ENCODE measurements at places on chromosomes 4 and X.

- no peak for DNase-seq
Observed at GRCh38 chr4:26288355-26288909, 32.4 kb upstream of the RBPJ start.

DNA sequence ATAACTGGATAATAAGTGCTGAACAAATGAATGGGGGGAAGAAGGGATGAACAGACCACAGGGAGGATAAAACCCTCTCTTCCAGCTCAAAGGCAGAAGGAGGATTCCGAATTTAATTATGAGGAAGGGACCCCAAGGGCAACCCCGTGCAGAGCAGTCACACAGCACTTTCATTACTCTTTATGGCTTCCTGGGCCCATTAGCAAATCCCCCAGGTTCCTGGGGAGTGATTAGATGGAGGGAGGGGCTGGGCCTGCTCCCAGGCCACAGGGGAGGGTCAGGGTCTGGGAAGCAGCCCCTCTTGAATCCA, 67.1 kb downstream of the PPP2R2C start:
- no peak for DNase-seq

DNA sequence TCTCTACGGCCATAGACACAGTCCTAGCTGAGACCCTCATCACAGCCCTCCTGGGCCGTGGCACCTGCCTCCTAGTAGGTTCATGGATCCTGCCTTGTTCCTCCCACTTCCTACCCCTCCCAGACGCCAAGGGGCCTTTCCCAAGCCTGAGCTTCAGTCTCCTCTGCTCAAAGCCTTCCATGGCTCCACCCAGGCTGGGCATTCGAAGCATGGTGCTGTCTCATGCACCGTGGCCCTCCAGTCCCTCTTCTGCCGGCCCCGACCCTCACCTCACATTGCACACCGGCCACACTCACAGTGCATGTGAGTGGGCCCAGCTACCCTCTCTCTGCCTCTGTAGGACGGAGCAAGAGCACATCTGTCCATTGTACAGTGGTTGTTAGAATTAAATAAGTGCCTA, 21.7 kb upstream of the KIAA0232 start:
- DNase-seq = no peak

DNA sequence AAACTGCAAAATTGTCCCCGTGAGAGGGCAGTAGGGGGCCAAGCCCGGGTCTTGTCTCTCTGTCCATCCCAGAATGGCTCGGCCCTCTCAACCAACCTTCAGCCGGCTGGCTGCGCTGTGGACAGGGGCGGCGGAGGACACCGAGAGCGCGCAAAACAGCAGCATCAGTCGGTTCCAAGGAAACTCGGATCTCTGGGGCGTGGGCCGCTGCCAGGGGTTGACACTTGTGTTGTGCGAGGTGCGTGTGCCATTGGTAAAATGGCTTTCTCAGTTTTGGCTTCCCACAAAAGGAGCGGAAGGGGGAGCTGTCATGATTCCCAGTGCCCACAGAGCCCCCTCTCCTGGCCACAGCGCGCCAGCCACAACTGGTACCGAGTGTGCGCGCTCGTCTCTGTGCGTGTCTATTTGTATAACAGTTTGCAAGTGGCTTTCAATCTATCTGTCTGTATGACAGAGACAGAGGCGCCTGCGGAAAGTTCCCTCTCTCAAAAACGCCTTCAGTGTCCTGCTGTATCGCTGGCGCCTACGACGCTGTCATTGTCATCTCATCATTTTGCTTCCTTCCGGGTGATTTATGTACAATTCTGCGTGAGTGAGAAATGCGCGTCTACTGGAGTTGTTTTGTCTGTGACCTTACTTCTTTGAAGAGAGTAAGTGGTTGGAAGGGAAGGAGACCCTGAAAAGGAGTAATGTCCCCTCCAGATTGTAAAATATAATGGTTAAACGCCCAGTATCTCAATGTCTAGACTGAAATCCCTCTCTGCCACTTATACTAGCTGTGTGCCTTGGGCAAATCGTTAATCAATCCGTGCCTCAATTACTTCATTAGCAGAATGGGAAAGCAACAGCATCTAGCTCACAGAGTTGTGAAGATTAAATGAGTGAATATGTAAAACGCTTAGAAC, 1.8 kb downstream of the DKK2 start:
- DNase-seq = no peak

- DNase-seq = no peak
Observed at GRCh38 chrX:106912864-106913263, 7.3 kb upstream of the CLDN2 start.

- DNase-seq = no peak
Observed at GRCh38 chr4:131091896-131092295, 1995.9 kb downstream of the C4orf33 start.

GRCh38 chrX:101208152-101208905, 11.3 kb upstream of the DRP2 start:
- DNase-seq = no peak

GRCh38 chr4:43341741-43342140, 449.2 kb downstream of the GRXCR1 start:
- no peak for DNase-seq

GRCh38 chrX:38106991-38107655, 100.8 kb downstream of the SYTL5 start:
- no peak for DNase-seq

- DNase-seq = no peak
Observed at GRCh38 chr4:151434183-151434860, 25.3 kb downstream of the FHIP1A start.

DNA sequence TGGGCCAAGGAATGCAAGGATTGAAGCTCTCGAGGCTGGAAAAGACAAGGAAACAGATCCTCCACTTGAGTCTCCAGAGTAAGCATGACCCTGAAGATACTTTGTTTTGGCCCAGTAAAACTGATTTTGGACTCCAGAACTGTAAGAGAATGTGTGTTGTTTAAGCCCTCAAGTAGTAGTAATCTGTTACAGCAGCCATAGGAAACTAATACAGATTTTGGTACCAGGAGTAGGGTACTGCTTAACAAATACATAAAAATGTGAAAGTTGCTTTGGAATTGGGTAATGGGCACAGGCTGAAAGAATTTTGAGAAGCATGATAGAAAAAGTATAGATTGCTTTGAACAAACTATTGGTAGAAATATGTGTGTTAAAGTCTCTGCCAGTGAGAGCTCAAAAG, 17.4 kb upstream of the FRAS1 start:
- DNase-seq = no peak

DNA sequence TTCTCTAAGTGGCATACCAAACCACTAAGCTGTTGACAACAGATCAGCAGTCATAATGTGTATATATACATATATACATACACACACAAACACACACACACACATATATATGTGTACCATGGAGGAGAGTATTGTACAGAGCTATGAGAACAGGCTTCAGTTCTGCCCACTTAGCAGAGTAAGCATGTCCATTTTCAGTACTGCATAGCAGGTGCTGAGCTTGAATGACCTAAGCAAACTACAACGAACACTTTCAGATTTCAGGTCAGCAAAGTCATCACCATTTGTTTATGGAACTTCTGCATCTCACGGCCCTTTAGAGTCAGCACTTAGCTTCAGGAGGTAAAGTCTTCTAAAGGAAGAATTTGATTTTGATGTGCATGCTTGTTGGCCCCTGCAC, 735.8 kb upstream of the ATOH1 start:
- no peak for DNase-seq

DNA sequence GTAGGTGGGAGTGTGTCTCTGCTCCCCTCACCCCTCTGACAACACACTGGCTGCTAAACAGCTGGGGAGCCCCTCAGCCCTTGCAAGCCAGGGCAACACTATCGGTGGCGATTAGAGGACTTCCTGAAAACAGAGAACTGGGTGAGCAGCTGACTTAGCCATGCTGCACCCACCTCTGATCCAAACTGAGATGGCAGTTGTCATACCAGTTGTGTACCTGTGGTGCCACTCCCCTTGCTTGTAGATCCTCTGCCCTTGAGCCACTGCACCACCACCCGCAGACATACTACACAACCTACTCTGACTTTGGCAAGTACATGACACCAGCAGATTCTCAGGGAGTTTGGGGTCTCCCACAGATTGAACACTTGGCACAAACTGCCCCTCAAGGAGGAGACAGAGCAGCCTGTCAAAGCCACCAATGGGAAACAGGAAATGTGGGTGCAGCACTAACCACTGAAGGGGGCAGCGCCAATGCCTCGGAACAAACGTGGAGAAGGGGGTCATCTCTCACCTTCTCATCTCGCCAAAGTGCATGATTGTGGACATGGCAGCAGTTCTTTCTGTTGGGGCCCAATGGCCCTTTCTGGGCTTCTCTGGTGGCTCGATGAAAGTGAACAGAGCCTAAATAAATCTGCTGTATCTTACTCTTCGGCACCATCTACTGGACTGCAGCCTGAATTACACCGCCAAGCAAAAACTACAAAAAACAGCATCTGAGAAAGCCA, 119.8 kb downstream of the NEK1 start:
- DNase-seq = peak; percentile 39

- no peak for DNase-seq
Observed at GRCh38 chr4:53376900-53377299, 541 bp upstream of the FIP1L1 start.

GRCh38 chr4:105683038-105683437, 25.5 kb downstream of the INTS12 start:
- no peak for DNase-seq

DNA sequence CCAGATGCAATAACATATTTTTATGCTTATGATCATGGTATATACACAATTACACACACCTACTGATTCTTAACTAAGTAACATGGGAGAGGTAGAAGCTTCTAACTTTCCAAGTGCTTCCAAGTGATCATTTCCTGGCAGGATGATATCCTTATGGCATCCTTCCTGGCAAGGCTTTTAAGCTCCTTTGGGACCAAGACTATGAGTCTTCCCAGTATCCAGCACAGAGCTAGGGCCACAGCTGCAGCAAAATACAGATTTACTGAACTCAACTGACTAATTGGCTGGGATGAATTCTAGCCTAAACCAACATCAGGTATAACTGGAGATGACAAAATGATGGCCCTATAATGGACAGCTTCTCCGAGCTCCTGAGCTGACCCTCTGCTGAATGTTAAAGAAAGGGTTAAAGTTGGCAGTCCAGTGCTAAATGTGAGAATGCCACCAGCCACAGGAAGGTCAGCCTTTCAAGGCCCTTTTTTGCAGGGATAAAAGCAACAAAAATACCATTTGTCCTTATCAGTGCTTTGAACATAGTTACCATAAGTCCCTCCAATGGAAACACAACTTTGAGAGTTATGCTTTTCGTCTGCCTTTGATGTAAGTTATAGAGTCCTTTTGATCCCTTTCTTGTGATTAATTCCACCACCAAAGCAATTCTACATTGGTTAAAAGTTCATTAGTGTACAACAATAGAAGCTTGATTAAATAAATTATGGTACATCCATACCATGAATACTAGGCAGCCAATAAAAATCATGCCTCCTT, 73.4 kb downstream of the MGST2 start:
- no peak for DNase-seq

GRCh38 chr4:88106205-88106604, 52.2 kb downstream of the ABCG2 start:
- no peak for DNase-seq

DNA sequence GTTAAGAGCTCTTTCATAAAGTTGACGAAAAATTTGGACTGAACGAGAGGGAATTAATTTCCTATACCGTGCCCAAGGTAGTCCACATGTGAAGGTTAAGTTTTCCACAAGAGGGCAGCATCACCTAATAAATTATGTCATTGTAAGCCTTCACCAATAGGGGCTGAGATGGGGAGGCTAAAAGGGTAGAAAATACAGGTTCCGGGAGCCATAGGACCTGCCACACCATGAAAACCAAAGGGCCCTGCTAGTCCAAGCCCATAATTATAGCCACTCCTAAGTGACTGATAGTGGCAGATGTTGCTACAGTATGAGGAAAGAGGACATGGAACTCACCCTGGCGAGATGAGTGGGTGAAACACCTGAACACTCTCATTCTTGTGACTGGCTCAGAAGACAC, 122.2 kb downstream of the SHROOM4 start:
- DNase-seq = peak; percentile 25

- DNase-seq = no peak
Observed at GRCh38 chr4:41822325-41822724, 73.8 kb upstream of the PHOX2B start.

DNA sequence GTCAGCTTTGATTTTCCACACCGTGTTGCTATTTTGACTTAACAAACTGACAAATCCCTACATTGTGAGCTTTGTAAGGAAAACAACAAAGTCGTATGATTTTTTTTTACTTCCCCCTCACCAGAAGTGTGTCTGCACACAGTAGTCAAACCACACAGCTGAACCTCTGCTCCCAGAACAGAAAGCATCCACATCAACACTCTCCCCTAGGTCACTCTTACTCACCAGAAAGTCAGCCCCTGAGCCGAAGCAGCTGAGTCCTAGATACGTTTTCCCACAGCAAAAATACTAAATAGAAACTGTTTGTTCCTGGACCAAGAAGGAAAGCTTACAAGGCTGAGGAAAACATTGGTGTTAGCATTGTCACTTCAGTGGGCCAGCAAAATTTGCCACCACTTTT, 305.7 kb downstream of the DHX15 start:
- DNase-seq = no peak

GRCh38 chr4:38757945-38758600, 24.7 kb downstream of the TLR10 start:
- DNase-seq = no peak

DNA sequence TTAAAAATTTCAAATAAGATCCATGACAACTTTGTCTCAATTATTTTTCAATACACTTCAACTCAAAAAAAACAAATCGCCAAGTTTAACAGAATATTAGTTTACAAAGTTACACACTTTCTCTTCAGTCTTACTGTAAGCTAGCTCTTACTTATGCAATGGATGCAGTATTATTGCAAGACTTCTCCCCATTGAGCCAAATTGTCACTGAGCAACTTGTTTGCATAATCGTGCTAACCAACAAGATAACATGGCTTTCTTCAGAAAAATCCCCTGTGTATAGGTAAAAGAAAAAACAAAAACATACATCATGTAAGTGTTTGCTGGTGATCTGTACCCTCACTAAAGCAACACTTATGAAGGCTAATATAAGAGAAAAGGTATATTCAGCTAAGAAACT, 18.9 kb downstream of the DNAJB14 start:
- no peak for DNase-seq

DNA sequence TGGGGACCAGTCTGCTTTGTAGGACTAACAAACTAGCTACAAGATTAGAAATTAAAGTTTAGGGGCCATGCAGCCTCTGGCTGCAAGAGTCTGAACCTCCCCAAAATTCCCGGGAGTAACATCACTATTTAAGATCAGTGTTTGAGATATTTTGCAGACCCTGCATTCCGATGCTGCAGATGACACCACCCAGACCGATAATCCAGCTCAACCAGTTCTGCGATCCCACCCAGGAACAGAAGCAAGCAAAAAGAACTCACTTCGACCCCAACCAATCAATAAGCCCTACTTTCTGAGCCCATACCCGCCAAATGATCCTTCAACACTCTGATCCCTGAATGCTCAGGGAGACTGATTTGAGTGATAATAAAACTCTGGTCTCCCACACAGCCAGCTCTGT, 877.8 kb downstream of the FAT4 start:
- no peak for DNase-seq

- no peak for DNase-seq
Observed at GRCh38 chr4:114780205-114780604, 181.6 kb downstream of the UGT8 start.

- DNase-seq = no peak
Observed at GRCh38 chrX:36868592-36868991, 139.6 kb upstream of the FAM47C start.

GRCh38 chrX:109928596-109929335, 74.1 kb upstream of the TMEM164 start:
- no peak for DNase-seq

GRCh38 chrX:129689796-129690195, 35.0 kb upstream of the APLN start:
- DNase-seq = no peak
